ENCODE measurements at places on chromosomes 1 and 21. TPM values are rescaled to one million over a fixed set of nuclear protein-coding genes. Genes with fewer than 3 reads are reported as not detected.

- no peak for ATAC-seq
These were observed 3.5 kb downstream of the TRIM67 start for GRCh38 chr1:231165371-231165770.

DNA sequence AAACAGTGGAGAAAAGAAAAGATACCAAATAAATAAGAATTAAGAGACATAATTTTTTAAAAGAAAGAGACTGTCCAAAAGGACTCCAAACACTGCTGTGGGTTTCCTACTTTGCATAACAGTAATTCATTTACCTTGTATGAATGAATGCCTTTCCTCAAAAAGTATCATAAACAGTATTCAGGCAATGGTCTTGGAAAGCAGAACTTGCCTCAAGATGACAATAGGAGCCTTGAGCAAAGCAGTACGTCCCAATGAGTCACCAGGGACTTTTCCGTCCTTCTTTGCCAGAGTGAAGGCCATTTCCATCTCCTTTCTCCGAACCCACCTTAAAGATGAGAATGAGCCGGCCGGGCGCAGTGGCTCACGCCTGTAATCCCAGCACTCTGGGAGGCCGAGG is 186.4 kb downstream of the ZBTB18 start:
- ATAC-seq, result no peak

- no peak for ATAC-seq
These were observed 348.7 kb downstream of the PCP4 start for GRCh38 chr21:40215941-40216340.

DNA sequence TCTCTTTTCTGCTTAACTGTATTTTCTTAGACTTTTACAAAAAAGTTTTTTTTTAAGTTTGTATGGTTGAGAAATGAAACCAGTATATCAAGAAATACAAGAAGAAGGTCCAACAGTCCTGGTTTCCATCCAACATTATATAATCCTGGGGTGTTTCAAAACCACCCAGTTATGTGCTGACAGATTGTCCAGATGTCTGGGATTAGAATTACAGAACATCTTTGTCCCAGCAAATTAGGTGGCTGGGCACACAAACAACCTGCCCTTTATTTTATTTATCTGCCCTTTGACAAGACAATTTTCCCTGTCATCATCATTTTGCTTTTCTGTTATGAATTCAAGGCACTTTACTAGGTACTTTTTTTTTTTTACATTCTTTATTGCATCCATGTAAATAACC is 622.1 kb downstream of the PLPP3 start:
- ATAC-seq, result no peak

- peak; percentile 61 for ATAC-seq
These were observed 78.6 kb upstream of the RGS2 start for GRCh38 chr1:192730198-192730597.

GRCh38 chr1:223036479-223036845 is 106.6 kb downstream of the TLR5 start:
- no peak for ATAC-seq

- peak; percentile 25 for ATAC-seq
These were observed 131.6 kb downstream of the RRAGC start for GRCh38 chr1:38727684-38728584.

DNA sequence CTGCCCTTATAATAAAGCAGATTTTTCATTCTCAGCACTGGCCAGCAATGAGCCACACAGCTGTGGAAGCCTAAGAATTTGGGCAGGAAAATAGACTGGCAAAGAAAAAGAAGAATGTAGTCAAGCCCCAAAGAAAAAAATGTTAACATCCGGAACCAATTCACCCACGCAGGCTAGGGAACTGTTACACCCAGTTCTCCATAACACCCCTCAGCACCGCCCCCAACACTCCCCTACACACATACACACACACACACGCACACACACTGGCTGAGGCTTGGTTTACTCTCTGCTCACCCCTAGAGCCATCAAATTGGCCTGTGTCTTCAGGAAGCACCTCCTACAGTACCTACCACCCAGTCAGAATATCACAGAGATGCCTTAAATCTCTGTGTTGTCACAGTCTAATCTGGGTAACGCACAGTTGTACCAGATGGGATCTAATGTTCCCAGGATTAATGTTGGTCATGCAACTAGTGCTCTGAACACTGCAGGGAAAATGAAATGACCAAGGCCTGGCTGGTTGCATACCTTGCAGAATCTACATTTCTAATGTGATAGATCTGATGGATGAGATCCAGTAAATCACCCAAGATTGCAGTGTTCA is 14.5 kb downstream of the TBX15 start:
- no peak for ATAC-seq

DNA sequence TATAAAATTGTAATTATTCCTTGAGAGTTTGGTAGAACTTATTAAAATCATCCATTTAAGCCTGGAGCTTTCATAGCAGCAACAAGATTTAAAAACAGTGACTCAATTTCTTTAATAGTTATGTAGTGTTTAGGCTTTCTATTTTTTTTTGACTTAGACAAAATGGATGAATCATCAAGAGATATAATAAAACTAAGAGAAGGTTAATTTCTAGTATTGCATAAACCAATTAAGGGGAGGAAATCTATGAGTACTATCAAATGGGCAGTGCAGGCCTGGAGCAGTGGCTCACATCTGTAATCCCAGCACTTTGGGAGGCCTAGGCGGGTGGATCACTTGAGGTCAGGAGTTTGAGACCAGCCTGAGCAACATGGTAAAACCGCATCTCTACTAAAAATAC is 416.3 kb upstream of the USP24 start:
- ATAC-seq, result no peak

- no peak for ATAC-seq
These were observed 175.7 kb upstream of the COL11A1 start for GRCh38 chr1:103283841-103284669.

DNA sequence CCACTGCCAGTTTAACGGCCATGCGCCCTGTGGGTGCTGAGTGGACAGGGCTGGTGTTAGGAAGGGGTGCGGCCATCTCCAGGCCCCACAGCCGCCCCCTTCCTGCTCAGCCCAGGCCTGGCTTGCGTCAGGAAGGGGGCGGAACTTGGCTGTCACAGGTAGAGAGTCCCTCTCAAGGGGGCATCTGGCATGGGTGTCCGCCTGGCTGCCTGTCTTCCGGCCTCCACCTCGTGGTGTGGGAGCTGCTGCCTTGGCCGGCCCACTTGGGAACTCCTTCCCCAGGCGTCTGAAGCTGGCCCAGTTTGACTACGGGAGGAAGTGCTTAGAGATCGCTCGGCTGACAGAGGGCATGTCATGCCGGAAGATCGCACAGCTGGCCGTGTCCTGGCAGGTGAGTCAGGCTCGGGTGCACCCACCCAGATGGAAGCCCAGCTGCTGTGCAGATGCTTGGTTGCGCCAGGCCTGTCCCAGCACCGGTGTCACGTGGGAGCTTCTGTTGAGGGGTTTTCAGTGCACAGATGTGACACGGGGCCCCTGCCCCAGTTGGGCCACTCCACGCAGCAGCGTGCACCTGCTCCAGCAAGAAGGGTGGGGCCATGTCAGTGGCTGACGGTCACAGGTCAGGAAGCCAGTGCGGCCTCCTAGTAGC is 9.1 kb upstream of the ATAD3B start:
- peak; percentile 60 for ATAC-seq

DNA sequence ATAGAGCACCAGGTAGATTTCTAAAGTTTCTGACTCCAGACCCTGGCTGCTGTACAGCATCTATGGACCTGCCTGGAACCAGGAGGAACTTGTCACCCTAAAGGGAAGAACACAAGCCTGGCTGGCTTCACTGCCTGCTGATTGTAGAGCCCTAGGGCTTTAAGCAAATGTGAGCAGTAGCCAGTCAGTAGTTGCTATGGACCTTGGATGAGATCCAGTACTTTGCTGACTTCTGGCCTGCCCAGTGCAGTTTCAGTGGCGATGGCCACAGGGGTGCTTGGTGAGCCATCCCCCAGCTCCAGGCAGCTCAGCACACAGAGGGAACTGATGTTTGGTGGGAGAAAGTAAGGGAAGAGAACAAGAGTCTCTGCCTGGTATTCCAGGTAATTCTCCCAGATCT is 68.4 kb downstream of the ATP6V1G3 start:
- no peak for ATAC-seq

DNA sequence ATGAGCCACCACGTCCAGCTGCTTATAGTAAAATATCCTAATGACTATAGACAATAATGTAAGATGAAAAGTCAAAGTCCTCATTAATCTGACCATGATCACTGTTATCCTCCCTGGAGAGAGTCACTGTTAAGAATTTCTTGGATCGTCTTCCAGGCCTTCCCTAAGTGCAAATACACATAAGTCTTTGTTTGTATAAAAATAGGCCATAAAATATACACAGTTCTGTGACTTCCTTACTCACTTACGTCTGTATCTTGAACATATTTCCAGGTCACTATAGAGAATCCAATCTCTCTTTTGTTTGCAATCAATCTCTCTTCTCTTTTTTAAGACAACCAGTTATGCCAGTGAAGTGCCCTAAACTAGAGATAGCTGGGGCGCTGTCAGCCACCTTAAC is 89.1 kb upstream of the LYST start:
- ATAC-seq, result no peak

- ATAC-seq, result no peak
These were observed 931 bp downstream of the FUBP1 start for GRCh38 chr1:77977989-77978292.

GRCh38 chr1:201759194-201759815 is 69.7 kb upstream of the IPO9 start:
- ATAC-seq, result peak; percentile 57

The CIART gene
- 7.9 TPM for total RNA-seq

The BGLAP gene
- not detected for total RNA-seq

The IL19 gene
- total RNA-seq, result not detected

The SELENBP1 gene
- total RNA-seq, result 62.7 TPM

The ZNF683 gene
- total RNA-seq, result not detected
